ENCODE measurements at places on chromosomes 3 and 15.

GRCh38 chr15:47582233-47582632, 135.1 kb upstream of the SEMA6D start:
- DNase-seq = no peak

DNA sequence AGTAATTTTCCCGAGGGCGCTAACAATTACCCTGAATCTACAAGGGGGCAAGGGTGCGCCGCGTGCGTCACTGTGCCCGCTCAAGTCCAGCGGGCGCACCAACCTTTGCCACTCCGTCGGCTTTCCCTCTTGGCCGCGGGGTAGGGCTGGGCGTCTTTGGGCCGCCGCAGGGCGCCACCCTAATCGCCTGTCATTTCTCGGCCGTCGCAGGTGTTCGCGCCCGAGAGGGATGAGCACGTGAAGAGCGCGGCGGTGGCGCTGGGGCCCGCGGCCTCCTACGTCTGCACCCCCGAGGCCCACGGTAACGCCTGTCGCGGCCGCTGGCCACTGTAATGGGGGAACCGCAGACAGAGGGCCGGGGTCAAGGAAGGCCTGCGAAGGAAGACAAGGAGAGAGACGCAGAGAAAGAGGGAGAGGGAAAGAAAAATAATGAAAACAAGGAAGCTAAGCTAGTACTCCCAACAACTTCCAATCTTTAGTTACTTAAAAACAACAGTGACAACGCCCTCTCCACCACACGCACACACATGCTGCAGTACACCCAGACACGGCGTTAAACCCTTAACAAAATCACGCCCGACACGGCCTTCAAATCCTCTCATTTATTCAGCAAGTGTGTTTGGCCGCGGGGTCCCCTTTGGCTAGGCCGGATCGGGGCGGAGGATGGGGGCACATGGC, 3.8 kb downstream of the SKOR1 start:
- DNase-seq = no peak

GRCh38 chr3:43087249-43087776, 18.6 kb downstream of the POMGNT2 start:
- no peak for DNase-seq

- DNase-seq = no peak
Measured at GRCh38 chr3:31172336-31172735, 277.9 kb upstream of the GADL1 start.

- DNase-seq = no peak
Measured at GRCh38 chr3:111473550-111473949, 68.4 kb upstream of the CD96 start.
